NCI-H1417 treated with DMSO at 0.1 percent for 48 hours (cell line): ENCODE measurements at places on chromosomes 1 and 21.

- no peak for DNase-seq
These were observed 2.2 kb downstream of the RNF19B start for GRCh38 chr1:32962248-32962896.

DNA sequence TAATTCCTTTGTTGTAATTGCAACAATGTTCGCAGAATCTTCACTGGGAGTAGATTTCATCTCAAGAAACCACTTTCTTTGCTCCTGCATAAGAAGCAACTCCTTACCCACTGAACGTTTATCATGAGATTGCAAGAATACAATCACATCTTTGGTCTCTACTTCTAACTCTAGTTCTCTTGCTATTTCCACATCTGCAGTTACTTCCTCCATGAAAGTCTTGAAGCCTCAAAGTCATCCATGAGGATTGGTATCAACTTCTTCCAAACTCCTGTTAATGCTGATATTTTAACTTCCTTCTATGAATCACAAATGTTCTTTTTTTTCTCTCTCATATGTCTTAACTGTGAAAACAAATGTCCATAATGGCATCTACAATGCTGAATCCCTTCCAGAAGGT, 118.6 kb upstream of the RAB4A start:
- DNase-seq, result no peak

DNA sequence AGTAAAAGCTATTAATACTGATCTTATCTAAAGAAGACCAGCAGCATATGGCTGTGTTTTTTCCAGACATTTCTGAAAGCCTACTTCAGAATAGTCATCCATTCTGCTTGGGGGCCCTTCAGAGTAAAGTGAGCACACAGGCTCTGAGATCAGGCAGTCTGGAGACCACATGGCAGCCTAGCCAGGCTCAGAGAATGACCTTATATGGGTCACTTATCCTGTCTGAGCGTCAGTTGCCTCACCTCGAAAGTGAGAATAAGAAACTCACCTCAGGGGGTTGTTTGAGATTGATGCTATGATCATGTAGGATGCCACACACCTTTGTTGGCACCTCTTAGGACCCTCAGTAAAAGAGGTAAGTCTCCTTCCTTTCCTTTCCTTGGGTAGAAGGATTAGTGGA, 270.4 kb downstream of the GRIK1 start:
- no peak for DNase-seq

- no peak for DNase-seq
These were observed 11.8 kb downstream of the DRAM2 start for GRCh38 chr1:111127923-111128643.

- no peak for DNase-seq
These were observed 2065.7 kb downstream of the MRPL39 start for GRCh38 chr21:23541571-23541970.

DNA sequence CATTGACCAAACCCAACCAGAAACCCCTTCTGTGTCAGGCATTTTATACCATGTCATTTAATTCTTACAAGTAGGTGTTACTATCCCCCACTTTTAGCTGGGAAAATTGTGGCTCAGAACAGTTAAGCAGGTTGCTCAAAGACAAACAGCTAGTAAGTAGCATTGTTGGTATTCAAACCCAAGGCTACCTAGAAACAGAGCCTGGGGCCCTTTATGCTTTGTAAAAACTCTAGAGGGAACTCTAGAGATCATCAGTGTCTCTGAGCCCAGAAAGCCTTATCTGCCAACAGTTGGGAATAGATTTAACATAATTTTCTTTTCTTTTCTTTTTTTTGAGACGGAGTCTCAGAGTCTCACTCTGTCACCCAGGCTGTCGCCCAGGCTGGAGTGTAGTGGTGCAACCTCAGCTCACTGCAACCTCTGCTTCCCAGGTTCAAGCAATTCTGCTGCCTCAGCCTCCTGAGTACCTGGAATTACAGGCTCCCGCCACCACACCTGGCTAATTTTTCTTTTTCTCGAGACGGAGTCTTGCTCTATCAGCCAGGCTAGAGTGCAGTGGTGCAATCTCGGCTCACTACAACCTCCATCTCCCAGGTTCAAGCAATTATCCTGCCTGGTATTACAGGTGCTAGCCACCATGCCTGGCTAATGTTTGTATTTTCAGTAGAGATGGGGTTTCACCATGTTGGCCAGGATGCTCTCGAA, 48.5 kb upstream of the OSBPL9 start:
- no peak for DNase-seq

DNA sequence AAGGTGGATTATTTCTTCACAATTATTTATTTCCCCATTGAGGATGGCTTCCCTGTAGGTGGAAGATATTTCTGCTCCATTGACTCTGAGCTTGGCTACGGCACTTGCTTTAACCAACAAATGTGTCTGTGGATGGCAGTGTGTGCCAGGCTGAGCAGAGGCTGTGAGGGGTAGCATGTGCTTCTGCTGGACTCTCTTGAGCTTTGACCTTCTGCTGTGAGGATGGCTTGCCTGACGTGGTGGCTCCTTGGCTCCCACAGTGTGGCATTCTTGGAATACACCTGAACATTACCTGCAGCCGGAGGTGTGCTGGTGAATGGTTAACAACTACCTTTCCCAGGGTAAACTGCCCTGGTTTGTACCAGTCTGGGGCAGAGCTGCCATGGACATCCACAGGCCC, 46.8 kb downstream of the WDR3 start:
- no peak for DNase-seq
